T-helper 2 cell (primary cell): ENCODE measurements at places on chromosomes 4 and X.

DNA sequence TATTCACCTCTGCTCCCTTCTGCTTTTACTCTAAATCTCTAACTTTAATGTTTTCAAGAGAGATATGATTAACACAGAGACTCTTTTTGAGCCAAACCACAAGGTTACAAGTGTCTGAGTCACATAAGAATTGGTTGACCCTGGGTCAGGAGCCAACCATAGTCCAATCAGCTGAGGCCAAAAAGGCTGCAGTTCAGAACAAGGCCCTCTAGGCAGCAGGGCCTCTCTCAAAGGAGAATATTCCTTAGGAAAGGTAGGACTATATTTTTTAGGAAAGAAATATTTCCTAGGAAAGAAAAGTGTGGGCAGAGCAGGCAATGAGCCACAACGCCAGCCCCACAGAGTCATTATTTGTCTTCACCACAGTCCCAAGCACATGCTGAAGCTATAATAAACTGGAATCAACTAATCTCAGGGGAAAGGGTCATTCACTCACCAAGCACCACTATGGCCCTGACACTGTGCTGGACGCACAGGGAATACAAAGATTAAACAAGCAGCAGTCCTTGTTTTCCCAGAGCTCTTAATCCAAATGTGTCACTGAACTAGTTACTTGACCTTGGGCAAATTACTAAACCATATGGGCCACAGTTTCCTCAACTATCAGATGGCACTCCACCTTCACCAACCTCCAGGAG, 2.2 kb downstream of the ATP8A1 start:
- no peak for DNase-seq

DNA sequence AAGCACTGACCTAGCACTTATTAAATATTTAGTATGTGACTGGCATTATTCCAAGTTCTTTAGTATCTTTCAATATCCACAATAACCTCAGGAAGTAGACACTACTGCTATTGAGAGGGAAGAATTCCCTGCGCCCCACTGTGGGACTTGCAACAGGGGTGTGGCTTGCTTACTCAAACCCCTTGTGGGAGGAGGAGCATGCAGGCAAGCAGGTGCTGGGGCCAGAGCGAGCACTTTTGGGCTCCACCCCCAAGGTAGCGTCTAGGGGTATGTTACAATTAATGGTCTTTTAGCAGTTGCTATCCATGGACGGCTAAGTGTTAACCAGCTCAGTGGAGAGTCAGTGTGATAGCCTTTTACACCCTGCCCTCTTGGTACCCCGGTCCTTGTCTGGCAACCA, 50.7 kb downstream of the FAM13A start:
- no peak for DNase-seq

GRCh38 chr4:119206178-119206577, 6.3 kb upstream of the USP53 start:
- no peak for DNase-seq

- no peak for DNase-seq
These were observed 20.4 kb upstream of the TMEM154 start for GRCh38 chr4:152700151-152700550.
